ENCODE measurements at places on chromosomes 2 and 18.

DNA sequence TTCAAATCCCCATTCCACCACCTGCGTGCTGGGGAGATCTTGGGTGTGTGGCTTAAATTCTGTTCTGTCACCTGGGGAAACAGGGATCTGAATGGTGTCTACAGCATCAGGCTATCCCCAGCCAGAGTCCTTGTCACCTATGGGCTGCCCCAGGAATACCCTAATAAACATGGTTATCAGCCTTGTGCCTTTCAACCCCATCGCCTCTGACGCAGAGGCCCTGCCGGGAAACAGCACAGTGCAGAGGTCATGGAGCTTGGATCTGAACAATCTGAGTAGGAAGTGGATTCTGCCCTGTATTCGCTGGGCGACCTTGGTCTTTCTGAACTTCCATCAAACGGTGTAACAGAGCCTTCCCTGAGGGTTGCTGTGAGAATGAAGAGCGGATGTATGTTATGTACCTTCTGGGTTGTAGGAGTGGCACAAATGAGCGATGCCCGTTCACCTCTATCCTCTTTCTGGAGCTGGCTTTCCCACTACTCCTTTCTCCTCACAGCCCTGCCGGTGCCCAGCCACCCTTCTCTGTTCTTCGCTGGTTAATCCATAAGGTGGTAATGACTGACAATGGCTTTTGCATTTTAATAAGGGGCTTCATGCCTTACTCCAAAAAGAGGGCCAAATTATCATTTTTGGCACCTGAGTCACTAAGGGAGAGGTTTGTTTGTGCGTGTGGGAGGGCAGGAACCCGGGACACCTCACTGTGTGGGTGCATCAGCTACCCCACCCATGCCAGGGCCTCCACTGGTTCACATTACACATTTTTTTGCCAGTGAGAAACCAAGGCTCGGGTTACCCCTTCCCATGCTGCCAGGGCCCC is 256.5 kb downstream of the MYCN start:
- DNase-seq = no peak

- no peak for DNase-seq
These were observed 119.8 kb downstream of the NDUFA10 start for GRCh38 chr2:239905306-239905705.

DNA sequence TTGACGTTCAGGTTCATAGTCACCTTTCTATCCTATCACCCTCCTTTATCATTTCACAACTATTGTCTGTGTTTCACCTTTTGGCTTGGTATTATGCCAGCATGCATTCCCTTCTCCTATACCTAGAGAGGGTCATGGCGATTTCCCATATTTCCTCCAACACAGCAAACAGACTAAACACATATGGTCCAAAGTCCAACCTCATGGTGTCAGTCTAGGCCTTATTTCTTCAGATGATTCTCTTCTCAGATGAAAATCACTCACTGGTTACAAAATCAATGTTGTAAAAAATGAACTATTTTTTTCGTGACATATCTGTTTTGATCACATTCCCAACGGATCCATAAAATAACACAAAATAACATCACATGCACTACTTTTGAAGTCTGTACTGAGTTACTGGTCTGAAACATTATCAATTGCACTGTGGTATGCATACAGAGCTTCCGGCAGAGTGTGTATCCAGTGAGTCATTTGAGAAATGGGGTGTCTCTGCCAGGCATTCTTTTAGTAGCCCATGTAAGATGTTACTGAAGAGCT is 204.8 kb upstream of the GALNT5 start:
- DNase-seq = no peak

- no peak for DNase-seq
These were observed 37.4 kb downstream of the AFF3 start for GRCh38 chr2:100104718-100105677.

GRCh38 chr2:84870306-84870705 is 10.6 kb downstream of the TRABD2A start:
- no peak for DNase-seq

Data from central memory CD8-positive, alpha-beta T cell (primary cell).